GOT3 (cell line): ENCODE measurements at places on chromosomes 5 and 9.

- DNase-seq: no peak
Observed at GRCh38 chr5:175337680-175338079, 106.3 kb downstream of the DRD1 start.

GRCh38 chr5:135466178-135467050 is 14.3 kb upstream of the TIFAB start:
- DNase-seq: peak; percentile 49

- DNase-seq: no peak
Observed at GRCh38 chr5:134100283-134101091, 14.0 kb upstream of the TCF7 start.

DNA sequence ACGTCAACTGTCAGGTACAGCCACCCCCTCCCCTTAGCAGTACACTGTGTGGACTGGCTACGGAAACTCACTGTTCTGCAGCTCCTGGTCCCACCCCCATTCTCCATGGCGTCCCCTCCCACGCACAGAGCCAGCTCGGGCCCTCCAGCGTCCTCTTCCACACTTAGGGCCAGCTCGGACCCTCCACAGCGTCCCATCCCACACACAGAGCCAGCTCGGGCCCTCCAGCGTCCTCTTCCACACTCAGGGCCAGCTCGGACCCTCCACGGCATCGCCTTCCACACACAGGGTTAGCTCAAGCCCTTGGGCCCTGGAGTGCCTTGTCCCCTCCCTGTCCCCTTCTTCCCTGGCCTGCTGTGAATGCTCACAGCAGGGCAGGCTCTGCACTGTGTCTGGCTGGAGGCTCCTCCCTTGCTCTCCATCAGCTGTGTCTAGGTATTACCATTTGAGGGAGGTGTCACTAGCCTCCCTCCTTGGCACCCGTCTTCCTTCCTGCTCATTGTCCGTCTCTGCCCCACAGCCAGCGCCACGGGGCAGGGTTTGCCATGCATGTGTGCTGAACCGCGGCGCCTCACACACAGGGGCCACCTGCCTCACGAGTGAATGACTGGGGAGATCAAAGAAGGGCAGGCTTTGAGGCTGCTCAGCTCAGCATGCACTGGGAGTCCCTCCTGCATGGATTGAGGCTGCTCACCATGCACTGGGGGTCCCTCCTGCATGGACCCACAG is 78.5 kb upstream of the CACNA1B start:
- no peak for DNase-seq

DNA sequence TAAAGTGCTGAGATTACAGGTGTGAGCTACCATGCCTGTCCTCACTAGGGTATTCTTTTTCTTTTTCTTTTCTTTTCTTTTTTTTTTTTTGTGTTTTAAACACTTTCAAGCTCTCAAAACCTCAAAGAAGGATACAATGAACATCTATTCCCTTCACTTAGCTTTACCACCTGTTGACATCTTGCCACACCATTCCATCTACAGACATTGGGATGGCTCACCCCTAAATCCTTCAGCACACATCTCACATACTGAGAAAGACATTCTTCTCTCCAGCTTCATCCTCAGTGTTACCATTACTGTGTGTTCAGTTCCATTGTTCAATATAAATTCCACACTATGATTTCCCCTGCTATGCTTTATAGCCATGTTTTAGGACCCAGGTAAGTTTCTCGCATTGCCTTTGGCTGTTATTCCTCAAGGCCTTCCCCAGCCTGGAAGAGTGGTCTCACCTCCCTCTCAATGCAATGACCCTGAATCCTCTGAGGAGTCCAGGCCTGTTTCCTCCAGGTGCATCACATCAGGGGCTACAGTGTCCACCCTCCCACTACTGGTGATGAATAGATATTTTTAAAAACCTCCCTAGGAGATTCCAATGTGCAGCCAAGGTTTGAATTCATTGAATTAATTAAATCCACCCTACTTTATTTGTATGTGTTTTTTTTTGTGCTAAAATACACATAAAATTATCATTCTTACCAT is 16.7 kb downstream of the IQGAP2 start:
- no peak for DNase-seq

GRCh38 chr5:54278979-54279717 is 31.2 kb downstream of the ARL15 start:
- no peak for DNase-seq

DNA sequence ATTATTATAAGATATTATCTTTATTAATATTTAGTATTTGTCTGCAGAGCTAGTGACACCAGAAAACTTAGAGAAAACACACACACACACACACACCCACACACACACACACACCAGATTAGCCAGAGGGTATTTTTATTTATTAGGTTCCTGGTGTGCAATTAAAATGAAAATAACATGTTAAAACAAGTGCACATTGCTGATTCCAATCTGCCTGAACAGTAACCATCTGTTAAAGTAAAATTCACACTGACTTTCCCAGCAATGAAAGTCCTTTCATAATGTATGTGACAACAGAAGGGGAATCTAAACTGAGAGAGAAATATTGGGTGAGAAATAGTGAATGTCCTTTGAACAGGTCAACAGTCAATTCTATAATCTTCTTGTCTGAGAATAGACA is 2323.5 kb upstream of the ACO1 start:
- no peak for DNase-seq

DNA sequence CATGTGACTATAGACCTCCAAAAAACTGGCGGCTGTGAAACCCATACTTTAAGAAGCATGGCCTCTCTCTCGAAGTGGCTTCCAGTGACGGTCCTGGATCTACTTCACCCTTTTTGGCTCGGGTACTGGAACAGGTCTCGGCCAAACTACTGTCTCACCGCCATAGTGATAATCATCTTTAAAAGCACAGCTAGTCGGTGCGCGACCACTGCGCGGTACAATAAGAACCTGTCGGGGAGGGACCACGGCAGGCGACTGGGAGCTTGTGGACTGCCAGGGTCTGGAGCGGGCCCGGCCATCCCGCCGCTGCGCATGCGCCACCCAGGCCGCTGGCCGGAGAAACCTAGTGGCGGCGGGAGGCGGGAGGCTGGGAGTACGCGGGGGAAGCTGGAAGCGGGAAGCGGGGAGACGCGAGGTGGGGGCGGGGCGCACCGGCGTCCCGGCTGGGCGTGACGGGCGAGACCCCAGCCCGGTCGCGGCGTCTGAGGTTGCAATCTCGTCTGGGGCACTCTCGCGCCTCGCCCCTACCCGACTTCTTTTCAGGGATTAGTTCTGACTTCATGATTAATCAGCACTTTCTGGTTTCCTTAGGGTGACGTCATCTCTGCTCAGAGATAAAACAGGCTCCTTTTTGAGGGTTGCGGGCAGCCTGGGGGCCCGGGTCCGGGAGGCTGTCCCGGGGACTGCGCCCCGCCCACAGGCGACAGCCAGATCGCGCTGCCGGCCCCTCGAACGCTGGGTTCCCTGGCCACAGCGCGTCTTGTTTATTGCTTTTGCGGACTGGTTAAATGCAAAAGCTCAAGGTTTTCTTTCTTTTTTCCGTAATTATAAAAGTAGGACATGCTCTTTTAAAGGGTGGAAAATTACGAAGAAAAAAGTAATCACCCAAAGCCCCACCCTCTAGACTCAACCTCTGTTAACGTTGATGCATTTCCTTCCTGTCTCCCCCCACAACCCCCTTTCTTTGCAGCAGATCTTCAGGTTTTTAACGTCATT is 266.8 kb downstream of the CWC27 start:
- peak; percentile 84 for DNase-seq

DNA sequence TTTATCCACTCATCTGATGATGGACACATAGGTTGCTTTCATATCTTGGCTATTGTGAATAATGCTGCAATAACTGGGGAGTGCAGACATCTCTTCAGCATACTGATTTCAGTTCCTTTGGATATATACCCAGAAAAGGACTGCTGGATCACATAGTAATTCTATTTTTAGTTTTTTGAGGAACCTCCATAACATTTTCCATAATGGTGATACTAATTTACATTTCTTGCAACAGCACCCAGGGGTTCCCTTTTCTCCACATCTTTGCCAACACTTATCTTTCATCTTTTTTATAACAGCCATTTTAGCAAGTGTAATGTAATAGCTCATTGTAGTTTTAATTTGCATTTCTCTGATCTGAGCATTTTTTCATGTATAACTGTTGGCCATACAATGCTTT is 34.1 kb upstream of the NR4A3 start:
- DNase-seq: no peak

- no peak for DNase-seq
Observed at GRCh38 chr5:179954434-179954833, 46.7 kb upstream of the TBC1D9B start.

DNA sequence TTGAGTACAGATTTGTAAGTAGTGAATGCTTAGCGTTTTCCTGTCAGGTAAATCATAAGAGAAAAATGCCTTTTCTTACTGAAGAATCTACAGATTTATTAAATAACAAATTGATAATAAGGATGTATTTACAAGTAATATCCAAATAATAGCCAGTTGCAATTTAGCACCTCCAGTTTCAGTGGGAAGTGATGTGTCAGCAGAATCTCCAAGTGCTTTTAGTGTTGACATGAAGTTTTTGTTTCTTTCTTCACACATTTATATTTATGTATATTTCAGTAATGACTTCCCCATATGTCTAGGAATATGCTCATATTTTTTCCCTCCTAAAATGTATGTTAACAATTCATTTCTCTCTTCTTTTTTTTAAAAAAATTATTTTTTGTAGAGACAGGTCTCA is 229.9 kb upstream of the GRIN3A start:
- no peak for DNase-seq

DNA sequence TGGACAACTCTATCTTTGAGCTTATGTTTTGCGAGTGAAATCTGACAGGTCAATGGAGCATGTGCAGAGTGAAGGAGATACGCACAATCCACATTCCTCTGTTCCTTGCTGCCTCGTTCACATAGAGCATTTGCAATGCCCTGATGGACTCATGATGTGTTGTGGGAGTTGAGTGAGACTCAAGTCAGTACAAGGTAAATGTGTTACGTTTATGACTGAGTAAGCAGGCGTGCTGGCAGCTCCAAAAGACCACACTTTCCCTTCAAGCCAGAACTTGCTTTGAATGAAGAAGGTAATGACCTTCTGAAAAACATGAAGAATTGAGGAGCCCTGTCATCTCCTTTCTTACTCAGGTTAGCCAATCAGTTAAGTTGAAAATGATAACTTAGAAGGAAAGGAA is 477.8 kb downstream of the CTNND2 start:
- no peak for DNase-seq

GRCh38 chr5:105397749-105398148 is 1835.2 kb upstream of the NUDT12 start:
- no peak for DNase-seq

GRCh38 chr9:83544002-83544698 is 5.9 kb upstream of the FRMD3 start:
- no peak for DNase-seq

GRCh38 chr5:55518831-55519390 is 15.9 kb downstream of the PLPP1 start:
- DNase-seq: no peak

DNA sequence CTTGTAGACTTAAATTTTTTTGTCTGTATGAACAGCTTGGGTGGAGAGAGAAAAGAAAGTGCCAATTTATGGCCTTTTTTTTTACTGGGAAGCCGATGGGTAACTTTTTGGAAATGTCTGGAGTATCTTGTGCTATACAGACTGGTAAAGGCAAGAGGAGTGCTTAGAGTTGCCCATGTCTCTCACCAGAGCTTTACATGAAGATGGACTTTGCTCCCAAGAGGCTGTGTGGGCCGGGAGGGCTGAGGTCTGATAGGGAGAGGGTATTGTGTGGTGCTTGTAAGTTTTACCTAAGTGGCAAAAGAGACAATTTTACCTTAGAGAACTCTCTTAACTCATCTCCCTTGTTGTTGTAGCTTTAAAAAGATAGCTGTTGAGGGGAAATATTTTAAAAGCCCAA is 203.2 kb downstream of the SEMA6A start:
- DNase-seq: no peak

DNA sequence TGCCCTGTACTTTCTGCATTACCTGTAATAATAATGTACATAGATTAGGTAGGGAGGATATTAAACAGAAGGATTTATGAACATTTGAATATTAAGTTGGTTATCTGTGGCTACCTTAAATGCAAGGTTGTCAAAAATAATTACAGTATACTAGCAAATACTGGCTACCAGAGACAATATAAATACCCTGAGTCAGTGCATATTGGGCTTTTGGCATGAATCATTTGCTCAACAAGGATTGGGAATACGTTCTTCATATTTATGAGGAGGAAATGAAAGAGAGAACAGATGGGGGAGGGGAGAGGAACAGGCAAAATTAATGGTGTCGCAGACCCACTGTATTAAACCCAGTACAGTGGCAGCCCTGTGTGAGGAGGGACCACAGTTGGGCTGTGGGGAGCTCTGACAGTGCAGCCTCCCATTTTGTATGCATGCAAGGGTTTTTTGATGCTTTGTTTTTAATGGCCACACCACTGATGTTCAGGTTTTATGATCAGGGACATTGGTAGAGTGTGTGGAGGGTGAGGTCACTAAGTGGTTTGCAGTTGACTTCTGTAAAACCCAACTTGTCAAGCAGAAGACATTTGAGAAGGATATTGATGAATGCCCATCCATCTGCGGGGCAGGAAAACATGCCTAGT is 56.9 kb downstream of the MVB12B start:
- no peak for DNase-seq

- DNase-seq: no peak
Observed at GRCh38 chr9:13266167-13266566, 13.3 kb downstream of the MPDZ start.

DNA sequence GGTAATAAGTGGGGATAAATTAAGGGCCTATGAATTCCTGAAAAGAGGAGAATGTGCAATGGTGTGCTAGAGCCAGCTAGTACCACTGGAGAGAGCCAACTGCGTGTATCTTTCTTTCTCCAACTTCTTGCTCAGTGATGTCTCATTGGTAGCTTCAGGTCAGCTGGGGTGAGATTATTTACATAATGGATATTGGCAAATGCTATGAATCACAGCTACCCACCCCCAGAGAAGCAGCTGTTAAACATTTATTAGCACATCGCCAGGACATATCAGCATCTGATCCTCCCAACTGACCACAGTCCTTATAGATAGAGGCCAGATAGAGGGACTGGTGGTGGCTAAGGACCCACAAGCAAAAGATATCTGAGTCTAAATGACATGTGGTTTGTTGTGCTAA is 421.3 kb downstream of the ACTL7B start:
- no peak for DNase-seq

GRCh38 chr5:138449501-138450239 is 10.8 kb downstream of the REEP2 start:
- DNase-seq: peak; percentile 91

DNA sequence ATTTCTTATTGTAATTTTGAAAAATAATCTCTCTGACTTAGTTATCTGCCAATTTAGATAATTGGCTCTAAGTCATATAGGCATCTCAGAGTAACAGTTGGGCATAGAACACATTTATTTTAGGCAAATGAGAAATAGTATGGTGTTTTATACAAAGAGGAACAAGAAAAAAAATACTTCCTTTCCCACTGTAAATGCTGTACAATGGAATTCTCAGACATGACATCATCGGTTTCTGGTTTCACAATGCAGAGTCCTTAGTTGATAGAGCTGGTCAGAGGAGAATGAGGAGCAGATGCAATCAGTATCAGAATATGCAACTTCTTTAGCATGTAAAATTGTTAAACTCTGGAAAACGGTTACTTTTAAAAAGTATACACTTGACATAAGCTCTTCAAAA is 49.4 kb downstream of the PLK2 start:
- no peak for DNase-seq
